Stimulated activated CD4-positive, alpha-beta T cell treated with anti-CD3 and anti-CD28 coated beads, Interleukin-12 subunit alpha, Interleukin-12 subunit beta, amount 100 ng/mL, for 4 hours (primary cell): ENCODE measurements at places on chromosomes 5 and 9.

DNA sequence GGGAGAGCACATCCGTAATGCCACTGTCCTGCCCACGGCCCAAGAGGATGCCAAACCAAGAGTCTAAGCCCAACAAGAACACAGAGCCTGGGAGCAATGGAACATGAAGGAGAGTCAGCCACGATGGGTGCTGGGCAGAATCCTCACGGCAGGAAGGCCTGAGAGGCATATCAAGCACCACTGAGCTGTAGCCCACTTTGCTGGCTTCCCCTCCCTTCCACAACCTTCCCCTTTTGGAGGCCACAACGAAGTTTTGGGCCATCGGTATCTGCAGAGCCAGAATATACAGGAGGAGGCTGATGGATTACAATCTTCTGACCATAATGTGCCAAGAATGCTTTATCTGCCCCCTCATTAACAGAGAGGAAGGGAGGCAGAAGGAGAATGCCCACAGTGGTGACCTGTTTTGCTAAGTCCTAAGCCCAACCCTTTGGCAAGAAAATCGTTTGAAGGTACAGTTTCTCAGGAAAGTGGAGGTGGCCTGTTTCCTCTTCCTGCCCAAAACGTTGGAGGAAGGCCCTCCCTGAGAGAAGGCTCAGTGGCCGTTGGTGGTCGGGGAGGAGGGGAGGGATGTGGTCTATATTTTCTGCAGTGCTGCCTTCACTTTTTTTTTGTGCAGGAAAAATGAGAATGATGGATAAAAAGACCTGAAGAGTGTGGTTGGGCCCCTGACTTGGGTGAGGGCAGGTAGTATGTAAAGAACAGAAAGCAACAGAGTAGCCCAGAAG lies 26.2 kb downstream of the MACROH2A1 start:
- no peak for DNase-seq

GRCh38 chr5:174693697-174694385 lies 30.5 kb upstream of the MSX2 start:
- no peak for DNase-seq

DNA sequence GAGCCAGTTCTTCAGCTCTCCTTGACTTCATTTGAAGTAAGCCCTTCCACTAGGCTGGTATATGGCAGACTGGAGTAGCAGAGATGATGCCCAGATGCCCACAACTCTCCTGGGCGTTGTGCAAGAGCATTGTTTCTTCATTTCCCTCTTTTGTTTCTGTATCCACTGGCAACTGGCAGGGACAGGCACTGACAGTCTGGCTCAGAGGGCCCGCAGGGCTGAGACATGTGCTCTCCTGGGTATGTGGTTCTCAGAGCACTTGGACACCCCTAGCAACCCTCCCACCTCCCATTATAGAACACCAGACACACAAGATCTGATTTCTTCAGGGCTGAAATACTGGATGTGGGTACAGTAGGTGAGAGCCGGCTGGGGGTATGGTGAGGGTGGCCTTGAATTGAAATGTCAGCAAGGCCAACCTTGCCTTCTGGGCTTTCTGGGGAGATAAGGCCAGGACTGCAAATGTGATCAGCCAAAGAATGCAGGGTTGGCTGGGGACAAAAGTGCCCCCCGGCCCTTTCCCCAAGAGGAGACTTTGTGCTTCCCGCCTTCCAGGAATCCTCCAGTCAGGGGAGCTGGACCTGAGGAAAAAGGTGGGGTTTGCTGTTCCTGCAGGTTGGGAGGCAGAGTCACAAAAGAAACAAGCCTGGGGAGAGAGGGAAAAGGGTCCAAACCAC lies 28.6 kb upstream of the CTNNA1 start:
- DNase-seq, result no peak

GRCh38 chr5:114780290-114780689 lies 389.4 kb downstream of the TRIM36 start:
- no peak for DNase-seq
